T-helper 22 cell (primary cell): ENCODE measurements at places on chromosomes 6 and 20.
A peak's percentile ranks its signal among the peaks of the same experiment; 100 is the strongest.

GRCh38 chr6:16279243-16279642 is 40.9 kb downstream of the GMPR start:
- no peak for DNase-seq

- no peak for DNase-seq
These were observed 108.8 kb downstream of the PREX1 start for GRCh38 chr20:48718786-48719578.

DNA sequence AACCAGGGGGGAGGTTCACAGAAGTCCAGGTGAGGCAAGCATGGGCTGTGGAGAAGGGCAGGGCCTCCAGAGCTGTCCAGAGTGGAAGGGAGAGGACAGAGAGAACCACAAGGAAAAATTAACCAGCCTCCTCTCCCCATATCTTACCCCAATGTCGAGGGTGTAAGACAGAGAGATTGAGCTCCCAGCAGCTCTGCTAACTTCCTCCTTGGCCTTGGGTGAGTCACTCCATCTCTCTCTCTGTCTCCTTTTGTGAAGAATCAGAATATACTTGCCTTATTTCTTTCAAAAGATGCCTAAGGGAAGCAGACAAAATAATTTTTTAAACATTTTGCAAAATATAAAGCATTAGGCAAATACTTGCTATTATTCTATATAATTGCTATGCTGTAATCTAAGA is 58.3 kb upstream of the IYD start:
- DNase-seq: no peak

GRCh38 chr20:35463455-35464300 is 8.3 kb downstream of the CEP250 start:
- peak; percentile 17 for DNase-seq

- no peak for DNase-seq
These were observed 61.4 kb upstream of the APCDD1L start for GRCh38 chr20:58576603-58576970.

DNA sequence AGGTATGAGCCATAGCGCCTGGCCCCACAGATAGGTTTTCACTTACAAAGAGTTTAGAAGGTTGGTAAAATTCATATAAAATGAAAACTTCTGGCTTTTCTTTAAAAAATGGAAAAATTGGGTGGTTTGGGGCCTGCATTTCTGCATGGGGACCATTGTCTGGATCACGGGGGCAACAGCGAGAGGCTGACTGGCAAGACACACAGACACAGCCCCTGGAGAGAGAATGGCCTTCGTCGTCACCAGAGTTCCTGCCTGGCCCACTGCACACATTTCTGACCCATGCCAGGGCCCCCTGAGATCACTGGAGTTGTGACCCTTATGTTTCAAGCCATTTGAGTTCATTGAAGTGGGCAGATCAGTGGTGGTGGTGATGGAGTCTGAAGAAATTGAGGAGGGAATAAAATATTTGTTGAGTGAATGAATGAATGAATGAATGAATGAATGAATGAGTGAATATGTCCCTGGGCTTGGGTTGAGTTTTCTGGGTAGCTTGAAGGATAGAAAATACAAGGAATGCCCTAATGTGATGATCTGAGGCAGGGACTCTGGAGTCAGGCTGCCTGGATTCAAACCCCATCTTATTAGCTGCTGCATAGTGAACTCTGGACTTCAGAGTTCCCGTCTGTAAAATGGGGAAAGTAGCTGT is 173.8 kb downstream of the ZFP64 start:
- DNase-seq: no peak

DNA sequence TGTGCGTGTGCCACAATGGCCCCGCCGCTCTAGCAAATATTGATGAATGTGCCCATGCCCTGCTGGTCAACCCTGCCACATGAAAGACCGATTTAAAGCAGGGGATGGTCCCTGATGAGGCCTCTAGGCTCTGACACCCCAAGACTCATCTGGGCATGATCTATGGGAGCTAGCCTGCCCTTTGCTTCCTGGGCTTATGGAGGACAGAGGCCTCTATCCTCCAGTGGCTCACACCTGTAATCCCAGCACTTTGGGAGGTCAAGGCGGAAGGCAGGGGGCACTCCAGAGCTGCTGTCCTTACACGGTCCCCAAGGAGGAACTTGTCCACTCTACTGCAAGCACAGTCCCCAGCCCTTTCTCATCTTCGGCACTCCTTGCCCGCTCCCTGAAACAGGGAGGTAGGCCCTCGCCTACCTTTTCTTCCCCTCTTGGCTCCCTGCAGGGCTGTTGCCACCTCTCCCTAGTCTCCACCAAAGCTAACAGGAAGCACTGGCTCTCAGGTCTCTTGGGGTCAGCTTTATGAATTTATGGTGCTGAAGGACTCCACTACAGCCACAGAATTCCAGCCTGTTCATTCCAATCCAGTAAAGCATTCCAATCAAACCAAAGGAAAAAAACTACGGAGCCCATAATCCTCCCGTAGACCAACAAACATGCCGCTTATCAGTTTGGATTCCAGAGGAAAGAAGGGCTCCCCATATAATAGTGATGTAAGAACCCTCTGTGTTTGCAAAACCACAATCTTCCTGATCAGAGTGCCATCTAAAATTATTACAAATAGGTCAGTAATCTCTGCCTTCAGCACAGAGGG is 48.7 kb upstream of the FOXQ1 start:
- no peak for DNase-seq
